ENCODE measurements at places on chromosomes 12 and 14.

- DNase-seq = no peak
Observed at GRCh38 chr12:94374124-94374523, 85.5 kb downstream of the CEP83 start.

GRCh38 chr14:78202976-78203375, 32.8 kb downstream of the NRXN3 start:
- no peak for DNase-seq

DNA sequence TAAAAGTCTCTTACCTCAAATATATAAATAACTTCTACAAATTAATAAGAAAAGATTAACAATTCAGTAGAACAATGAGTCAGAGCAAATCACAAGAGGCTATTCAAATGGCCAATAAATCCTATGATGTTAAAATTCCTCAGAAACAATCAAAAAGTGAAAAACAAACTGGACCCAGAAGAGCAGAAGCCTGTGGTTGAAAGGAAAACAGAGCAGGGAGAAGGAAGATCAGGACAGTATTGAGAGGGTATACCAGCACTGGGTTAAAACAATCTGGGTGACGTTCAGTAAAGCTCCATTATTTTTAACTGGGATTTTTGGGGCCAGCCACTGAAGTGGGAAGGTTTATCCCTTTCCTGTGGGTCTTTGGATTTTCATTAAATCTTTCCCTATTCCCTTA, 39.7 kb upstream of the PCED1B start:
- DNase-seq = no peak

DNA sequence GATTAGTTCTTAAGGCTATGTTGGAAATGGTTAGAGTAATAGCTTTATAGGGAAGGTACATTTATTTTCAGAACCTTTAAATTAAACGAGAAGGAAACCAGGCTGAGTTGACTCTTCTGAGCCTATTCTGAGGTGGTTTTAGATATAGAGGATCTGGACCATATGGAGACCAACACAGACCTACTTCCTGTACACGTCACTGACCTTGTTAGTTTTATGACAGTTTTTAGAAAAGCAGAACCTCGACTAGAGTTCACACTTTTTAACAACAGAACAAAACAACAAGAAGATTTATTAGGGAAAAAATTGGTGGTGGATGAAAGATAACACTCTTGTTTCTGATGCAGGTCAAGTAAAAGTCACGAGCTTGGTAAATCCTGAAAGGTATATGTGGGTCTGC, 107.1 kb downstream of the NPAS3 start:
- no peak for DNase-seq

DNA sequence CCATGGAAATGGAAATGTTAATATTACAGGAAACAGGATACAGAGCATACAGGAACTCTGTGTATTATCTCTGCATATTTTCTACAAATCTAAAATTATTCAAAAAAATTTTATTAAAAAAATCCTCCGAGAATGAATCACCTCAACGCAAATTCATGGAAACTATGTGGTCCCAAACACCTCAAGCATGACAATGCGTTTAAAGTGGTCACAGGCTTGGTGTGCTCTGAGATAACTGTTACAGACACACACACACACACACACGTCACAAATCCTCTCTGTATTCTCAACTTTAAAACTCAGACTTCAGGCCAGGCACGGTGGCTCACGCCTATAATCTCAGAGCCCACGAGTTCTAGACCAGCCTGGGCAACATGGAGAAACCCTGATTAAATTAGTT, 45.3 kb upstream of the MTERF2 start:
- no peak for DNase-seq

DNA sequence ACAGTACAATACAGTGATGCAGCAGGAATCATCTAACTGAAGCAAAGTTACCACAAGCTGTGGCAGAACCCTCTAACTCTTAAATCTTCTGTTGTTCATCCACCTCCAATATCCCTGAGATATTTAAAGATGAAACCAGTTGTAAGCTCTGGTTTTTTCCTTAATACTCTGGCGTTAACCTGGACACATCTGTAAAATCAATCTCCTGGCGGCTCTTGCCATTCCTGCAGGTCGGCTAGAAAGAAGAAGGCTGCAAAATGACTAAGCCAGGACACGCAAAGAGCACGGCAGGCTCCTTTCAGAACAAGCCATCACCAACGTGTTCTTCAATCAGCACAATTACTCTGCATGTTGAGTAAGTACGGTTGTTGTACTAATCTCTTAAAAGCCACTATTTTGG, 309.3 kb downstream of the MED13L start:
- DNase-seq = no peak

DNA sequence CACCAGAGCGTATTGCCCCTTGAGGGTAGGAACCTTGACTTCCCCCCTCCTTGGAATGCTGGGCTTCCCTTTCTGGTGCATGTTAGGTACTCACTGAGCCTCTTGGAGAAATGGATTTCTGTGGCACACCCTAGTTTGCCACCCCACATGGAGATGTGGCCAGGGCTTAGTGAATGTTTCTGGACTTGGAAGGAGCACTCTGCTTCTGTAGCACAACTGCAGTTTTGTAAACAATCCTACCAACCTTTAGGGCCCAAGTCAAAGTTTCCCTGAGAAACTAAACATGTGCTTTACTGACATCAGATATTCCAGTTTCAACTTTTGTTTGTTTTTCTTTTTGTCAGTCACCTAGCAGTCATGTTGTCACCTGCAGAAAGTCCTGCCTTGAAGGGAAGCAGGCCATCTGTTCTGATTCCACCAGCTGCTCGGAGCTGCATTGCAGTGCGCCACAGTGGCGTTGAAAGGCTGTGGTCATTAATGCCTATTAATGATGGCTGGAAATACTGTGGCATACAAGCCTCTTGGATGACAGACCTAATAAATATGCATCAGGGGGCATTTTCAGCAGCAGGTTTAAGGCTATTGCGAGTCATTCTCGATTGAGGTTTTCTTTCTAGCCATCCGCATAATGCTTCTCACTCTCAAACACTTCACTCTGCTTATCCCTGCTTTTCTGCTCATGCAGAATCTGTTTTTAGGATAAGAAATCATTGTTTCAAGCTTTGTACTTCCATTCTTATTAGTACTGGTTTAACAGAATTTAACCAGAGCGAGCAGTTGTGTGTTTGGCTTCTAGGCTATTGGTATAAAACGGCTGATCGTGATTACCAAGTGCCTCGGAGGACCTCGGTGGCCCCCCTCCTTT, 7.8 kb downstream of the PELI2 start:
- DNase-seq = no peak

DNA sequence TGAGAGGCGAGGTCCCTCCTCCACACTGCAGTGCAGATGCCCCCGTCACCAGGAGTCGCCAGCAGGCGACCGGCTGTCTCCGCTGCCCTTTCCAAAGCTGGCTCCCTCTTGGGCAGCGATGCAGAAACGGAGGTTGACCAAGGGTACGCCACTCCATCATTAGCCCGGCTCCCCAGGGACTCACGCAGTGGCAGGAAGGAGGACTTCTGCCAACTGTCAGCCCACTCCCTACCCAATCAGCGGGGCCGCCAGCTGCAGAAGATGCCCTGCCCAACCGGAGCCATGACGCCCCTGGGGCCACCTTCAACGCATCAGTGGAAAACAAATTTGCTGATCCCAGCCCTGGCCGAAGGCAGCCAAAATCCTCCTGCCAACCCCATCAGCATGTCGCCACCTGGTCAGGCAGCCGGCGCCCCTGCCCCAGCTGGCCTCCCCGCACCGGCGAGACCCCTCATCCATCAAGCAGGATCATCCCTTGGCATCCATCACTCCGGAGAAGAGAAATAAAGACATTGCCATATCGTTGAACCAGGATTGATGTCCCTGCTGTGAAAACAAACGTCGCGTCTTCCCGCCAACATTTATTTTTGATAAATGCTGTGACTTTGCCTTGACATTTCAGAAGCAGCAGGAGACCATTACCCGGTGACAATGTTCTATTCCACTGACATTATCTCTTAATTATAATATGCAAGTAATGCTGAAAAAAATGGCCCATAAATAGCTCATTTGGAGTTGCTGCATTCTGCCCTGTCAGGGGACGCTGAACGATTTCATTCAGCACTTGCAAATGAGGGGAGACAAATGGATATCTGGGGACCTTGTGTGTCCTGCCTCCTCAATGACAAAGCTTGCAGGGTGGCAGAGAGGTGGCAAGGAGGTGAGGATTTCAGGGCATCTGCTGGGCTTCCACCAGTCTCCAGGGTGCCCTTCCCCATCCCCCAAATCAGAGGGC, 105.1 kb downstream of the SCARB1 start:
- DNase-seq = no peak

DNA sequence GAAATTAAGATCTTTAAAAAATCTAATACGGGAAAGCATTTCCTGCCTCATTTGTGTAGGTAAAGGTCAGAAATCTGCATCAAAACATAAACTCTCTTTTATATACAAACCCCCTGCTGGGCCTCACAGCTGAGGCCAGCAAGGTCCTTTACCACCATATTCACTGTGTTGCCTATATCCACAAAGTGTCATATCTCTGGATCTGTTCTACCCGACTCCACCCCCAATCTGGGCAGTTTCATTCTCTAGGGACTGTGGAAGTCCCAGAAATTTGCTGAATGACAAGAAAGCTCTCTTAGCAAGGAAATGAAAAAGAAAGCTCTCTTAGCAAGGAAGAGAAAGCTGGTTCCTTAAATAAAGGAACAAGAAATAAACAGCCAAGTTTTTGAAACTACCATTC, 301.7 kb downstream of the KCNH5 start:
- DNase-seq = no peak

DNA sequence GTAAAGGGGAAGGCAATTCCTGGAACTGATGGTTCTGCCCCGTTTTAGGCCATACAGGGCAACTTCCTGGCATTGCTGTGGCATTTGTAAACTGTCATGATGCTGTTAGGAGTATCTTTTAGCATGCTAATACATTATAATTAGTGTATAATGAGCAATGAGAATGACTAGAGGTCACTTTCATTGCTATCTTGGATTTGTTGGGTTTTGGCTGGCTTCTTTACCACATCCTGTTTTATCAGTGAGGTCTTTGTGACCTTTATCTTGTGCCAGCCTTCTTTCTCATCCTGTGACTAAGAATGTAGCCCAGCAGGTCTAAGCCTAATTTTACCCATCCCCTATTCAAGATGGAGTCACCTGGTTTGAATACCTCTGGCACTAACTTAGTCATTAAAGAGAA, 51.2 kb downstream of the TESPA1 start:
- DNase-seq = no peak

GRCh38 chr12:109458086-109458485, 19.0 kb downstream of the KCTD10 start:
- DNase-seq = no peak

DNA sequence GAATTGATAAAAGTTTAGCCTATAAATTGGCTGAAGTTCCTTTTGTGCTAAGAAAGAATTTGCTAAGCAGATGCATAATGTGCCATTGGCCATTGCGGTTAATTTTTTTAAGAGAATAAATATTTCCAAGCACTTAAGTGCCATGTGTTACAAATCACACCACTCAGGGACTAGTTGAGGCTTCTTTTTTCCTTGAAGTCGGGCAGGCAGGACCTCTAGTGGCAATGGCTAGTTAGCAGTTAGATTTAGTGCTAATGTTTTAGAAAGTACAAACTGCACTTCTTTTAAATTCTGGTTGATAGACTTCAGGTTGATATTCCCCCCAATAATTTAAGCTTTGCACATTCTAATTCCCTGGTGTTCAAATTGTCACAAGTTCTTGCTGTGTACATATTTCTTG, 294.3 kb downstream of the APAF1 start:
- DNase-seq = no peak

DNA sequence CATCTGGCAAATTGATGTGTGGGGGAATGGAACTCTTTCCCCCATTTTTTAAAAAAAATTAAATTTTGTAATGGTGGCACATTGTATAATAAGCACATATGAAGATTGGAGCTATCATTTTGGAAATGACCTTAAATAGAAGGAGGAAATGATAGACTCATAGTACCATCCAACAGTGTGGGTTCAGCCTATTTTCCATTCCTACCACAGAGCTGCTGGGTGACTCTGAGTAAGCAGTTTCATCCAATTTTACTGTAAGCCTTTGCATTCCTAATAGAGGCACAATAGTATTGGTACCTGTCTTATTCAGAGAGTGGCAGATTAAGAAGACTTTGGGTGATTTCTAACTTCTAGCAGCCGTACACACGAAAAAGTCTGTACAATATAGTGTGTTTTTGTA, 304.5 kb downstream of the RAD51B start:
- DNase-seq = no peak

GRCh38 chr12:2958432-2959191, 585 bp upstream of the TEAD4 start:
- peak; percentile 81 for DNase-seq

DNA sequence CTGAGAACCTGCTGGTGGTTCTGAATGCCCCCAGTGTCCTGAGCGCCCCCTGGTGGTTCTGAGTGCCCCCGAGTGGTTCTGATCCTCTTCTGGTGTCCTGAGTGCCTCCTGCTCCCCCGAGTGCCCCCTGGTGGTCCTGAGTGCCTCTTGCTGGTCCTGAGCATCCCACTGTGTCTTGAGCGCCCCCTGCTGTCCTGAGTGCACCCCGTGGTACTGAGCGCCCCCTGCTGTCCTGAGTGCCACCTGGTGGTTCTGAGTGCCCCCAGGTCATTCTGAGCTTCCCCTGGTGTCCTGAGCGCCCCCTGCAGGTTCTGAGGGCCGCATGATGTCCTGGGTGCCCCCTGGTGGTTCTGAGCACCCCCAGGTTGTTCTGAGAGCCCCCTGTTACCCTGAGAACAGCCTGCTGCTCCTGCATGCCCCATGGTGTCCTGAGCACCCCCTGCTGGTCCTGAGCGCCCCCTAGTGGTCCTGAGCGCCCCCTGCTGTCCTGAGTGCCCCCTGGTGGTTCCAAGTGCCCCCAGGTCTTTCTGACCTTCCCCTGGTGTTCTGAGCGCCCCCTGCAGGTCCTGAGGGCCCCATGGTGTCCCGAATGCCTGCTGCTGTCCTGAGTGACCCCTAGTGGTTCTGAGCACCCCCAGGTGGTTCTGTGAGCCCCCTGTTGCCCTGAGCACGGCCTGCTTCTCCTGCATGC, 1165.4 kb downstream of the TMEM121 start:
- peak; percentile 20 for DNase-seq

GRCh38 chr12:116484807-116485206, 74.4 kb upstream of the MAP1LC3B2 start:
- no peak for DNase-seq

DNA sequence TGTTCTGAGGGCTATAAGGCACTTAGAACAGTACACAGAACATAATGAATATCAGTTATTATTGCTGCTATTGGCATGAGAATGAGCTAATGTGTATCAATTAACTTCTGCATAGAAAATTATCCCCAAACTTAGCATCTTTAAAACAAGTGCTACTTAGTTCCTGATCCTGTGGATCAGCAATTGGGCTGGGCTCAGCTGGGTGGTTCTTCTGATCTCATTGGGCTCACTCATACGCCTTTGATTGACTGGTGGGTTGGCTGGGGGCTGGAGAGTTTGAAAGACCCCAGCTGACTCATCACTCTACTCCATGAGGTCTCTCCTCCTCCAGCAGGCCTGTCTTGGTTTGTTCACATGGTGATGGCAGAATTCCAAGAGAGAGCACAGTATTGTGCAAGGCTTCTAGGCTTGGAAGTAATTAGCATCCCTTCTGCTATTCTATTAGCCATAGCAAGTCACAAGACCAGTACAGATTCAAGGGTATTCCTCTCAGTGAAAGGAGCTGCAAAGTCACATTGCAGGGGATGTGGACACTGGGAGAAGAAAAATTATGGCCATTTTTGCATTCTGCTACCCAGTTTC, 27.2 kb upstream of the HSPB8 start:
- DNase-seq = no peak

All from left cardiac atrium (tissue), 4 donors.